Activated naive CD4-positive, alpha-beta T cell (primary cell): ENCODE measurements at places on chromosomes 5 and 9.

- no peak for DNase-seq
Measured at GRCh38 chr5:622946-623522, 10.9 kb downstream of the CEP72 start.

GRCh38 chr5:136076881-136077445, 48.2 kb downstream of the TGFBI start:
- no peak for DNase-seq

DNA sequence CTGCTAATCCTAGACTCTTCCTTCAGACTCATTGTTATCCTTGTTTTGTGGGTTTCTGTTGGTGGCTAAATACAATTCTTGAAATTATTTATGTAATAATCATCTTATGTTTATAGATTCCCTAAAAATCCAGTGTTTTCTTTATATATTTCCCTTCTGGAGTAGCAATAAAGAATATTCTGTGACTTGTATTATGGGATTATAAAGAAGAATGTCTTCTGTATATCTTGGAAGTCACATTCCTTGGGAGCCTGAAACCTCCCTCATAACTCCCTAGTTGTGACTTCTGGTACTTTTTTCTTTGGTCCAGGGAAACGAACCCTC, 356.1 kb downstream of the TMEM167A start:
- DNase-seq = no peak

- DNase-seq = no peak
Measured at GRCh38 chr5:80975065-80975464, 14.9 kb downstream of the RASGRF2 start.

DNA sequence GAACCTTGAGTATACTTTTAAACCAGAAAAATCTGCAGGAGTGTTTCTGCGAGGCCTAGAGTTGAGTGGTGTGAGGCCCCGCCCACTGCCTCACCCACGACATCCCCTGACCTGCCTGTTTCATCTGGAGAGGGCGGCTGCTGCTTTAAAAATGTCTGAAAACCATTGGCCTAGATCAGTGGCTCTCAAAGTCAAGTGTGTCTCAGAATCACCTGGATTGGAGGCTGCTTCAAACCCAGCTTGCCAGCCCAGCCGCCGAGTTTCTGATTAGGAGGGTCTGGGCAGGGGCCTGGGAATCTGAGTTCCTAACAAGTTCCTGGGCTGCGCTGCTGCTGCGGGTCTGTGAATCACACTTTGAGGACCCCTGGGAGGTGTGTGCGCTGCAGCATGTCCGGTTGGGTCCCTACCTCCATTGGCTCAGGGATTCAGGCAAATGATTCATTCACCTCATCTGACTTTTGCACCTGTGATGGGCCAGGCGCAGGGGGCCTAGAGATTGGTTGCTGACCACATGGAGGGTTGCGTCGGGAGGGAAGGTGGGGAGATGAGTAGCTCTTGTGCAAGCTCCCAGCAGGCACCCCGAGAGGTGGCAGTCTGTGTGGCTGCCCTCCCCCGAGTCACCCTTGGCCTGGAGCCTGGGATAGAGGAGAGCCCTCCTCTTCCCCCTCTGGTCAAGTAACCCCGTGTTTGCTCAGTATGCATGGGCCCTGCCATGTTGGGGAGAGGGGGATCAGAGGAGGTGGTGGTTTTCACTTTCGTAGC, 27.6 kb upstream of the HMCN2 start:
- DNase-seq = no peak

GRCh38 chr9:128929560-128929959, 8.8 kb downstream of the PHYHD1 start:
- no peak for DNase-seq

DNA sequence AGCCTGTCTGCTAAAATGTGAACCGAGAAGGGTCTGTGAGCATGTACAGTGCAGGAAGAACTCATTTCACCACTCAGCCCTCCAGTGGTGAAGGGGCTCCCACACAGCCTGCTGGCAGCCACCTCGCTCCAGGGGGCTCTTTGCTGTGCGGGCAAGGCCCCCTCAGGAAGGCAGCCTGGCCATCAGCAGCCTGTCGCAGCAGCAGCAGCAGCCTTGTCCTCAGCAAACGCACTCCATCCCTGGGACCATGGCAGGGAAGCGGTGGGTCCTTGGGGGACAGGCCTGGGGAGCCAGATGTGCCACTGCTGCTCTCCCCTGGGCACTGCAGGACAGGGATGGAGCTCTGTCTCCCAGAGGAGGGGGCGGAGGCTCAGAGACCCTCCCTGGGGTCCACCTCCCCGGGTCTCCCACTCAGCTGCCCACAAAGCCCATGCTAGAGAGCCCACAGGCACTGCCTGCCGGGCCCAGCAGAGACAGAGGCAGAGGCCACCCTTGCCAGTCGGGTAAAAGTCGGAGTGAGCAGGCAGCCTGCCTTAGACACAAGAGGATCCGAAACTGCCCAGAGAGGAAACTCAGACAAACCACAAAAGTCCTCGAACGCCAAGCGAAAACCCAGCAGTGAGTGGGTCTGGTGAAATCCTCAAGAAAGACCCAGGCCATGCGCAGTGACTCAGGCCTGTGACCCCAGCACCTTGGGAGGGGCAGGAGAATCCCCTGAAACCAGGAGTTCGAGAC, 8.0 kb downstream of the BRD3 start:
- no peak for DNase-seq

- DNase-seq = no peak
Measured at GRCh38 chr5:58773744-58774441, 191.0 kb downstream of the RAB3C start.

DNA sequence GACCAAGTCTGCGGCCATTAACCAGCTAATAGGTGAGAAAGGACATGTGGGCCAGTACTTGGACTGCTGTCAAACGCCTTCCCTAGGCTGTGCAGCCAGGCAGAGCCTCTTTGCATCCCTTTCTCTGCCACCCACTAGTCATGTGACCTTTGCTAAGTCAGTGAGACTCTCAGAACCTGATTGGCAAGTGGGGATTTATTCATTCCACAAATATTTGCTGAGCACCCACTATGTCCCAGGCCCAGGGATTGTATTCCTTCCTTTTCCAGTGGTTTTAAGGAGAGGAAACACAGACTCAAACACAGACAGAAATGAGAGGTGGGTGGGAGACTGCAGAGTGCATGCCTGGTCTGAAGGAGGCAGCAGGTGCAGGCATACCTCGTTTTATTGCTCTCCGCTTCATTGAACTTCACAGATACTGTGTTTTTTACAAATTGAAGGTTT, 71.6 kb upstream of the GALNT10 start:
- DNase-seq = no peak

DNA sequence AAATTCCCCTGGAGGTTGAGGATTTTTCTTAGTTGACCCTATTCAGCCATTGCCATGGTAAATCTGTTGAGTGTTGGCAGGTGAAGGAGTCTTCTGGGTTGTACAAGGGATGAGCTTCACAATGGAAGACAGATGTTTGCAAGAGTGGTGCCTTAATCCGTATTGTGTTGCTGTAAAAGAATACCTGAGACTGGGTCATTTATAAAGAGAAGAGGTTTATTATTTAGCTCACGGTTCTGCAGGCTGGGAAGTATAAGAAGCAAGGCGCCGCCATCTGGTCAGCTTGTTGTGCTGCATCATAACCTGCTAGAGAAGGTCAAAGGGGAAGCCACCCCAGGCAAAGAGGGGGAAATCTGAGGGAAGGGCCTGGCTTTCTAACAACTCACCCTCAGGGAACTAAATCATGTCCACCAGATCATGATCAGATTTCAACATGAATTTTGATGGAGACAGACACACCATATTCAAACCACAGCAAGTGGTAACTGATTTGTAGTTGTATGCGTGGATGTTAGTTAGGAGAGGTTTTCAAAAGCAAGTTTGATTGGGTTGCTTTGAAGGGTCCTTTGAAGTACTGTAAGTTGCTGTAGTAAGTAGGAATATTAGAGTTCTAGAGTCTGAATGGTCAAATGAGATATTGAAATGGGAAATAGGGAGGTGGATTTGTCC, 2.5 kb downstream of the TNPO1 start:
- DNase-seq = peak; percentile 6

GRCh38 chr5:157959370-157959769, 100.4 kb upstream of the CLINT1 start:
- DNase-seq = no peak

GRCh38 chr9:81871695-81872094, 56.5 kb upstream of the SPATA31D4 start:
- no peak for DNase-seq

GRCh38 chr5:66322786-66323528, 178.9 kb downstream of the SREK1 start:
- no peak for DNase-seq

DNA sequence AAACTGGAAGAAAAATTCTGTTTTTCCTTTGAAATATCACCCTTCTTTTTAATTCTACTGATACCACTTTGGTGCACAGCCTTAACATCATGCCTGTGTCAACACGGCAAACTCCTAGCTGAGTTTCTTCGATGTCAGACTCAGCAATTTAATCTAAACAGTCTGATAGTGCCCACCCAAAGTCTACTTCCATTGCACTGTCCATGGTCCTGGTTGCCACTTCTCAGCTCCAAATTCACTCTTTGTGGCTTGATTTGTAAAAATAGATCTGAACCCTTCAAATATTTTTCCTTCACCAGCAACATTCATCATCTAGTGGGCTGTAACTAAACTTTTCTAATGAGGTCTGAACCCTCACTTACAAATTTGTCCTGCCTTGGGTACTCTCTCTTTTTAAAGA, 107.8 kb downstream of the NUDT12 start:
- no peak for DNase-seq

GRCh38 chr9:123334639-123335038, 21.4 kb upstream of the CRB2 start:
- no peak for DNase-seq

DNA sequence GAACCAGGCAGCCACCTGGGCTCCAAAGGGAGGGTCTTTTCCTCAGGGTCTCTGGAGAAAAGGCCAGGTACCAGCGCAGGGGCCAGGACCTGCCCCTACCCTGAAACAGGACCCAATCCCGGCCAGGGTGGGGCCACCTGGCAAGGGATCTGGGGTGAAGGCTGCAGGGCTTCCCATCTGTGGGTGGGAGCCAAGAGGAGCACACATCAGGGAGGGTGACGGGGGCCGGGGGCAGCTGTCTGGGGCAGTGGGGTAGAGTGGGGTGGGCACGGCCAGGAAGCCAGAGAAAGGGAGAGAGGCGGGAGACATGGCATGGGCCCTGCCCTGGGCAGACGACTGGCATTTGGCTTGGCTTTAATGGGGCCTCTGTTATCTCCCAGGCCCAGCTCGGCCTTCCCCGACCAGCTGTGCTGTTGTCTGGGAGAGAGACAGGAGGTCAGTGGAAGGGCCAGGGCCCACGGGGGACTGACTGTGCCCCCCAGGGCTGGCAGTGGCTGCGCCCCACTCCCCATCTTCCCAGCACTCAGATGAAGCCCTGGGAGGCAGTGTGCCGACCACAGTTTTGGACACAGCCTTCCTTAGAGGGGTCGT, 57.2 kb upstream of the RNF130 start:
- no peak for DNase-seq

GRCh38 chr5:169411786-169412430, 111.0 kb upstream of the SLIT3 start:
- no peak for DNase-seq

- DNase-seq = no peak
Measured at GRCh38 chr5:66169534-66169933, 25.4 kb downstream of the SREK1 start.

- DNase-seq = no peak
Measured at GRCh38 chr5:17346811-17347210, 129.4 kb downstream of the BASP1 start.

DNA sequence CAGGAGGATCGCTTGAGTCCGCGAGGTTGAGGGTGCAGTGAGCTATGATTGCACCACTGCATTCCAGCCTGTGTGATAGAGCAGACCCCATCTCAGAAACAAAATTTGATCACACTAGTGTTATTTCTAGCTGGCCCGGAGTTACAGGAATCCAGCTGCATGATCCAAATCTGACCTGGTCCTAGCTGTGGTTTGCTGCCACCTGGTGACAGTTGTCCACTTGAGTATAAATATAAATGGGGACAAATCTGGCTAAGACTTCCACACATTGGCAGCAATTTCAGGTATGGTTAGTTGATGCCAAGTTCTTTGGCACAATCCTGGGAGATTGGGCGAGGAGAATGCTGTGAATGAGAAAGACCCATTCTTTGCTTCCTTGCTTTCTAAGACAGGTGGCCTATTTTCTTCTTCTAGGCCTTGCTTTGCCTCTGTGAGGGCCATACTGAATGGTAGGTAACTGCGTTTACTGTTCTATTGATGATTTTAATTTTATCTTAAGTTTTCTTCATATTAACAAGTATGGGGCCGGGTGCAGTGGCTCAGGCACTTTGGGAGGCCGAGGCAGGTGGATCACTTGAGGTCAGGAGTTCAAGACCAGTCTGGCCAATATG, 35.4 kb downstream of the UBE2R2 start:
- DNase-seq = peak; percentile 42

DNA sequence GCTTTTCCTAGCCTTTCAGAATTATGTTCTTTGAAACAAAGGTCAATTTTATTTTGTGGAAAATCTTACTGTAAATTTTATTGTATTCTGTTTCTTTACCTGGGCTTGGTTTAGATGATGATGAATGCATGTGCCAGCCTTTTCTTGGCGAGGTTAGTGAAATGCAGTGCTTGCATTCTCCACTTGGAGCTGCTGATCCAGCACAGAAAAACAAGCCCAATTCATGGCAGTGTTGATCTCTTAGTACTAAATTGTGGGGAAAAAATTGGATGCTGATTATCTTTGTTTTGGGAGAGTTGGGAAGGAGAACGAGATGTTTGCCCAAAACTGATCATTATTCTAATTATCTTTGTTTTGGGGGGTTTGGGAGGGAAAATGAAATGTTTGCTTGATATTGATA, 3.7 kb downstream of the HABP4 start:
- no peak for DNase-seq

GRCh38 chr9:18240213-18240612, 233.7 kb upstream of the ADAMTSL1 start:
- no peak for DNase-seq

GRCh38 chr5:59218424-59219045, 635.7 kb downstream of the RAB3C start:
- DNase-seq = no peak

GRCh38 chr5:169551146-169551545, 32.4 kb upstream of the SPDL1 start:
- DNase-seq = no peak

- DNase-seq = no peak
Measured at GRCh38 chr9:26579056-26579455, 313.5 kb downstream of the CAAP1 start.

- DNase-seq = no peak
Measured at GRCh38 chr5:77936365-77936693, 160.2 kb upstream of the TBCA start.

- no peak for DNase-seq
Measured at GRCh38 chr5:172319708-172320441, 36.3 kb upstream of the UBTD2 start.

- DNase-seq = no peak
Measured at GRCh38 chr9:127187231-127187956, 65.0 kb upstream of the ANGPTL2 start.

DNA sequence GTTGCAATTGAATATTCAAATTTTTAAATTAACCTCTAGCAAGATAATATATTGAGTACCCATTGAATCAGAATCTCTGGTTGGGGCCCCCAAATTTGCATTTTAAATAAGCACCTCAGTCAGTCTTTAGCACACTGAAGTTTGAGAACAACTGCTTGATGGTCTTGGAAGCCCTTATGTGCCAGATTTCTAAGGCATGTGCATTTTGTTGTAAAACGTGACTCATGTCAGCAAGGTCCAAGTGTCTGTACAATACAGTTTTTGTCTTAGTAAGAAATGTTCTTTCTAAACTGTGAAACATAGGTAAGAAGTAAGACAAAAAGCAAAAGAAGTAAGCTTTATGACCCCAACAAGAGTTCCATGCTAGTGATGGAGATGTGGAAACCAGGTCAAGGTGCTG, 59.1 kb upstream of the PHF2 start:
- no peak for DNase-seq

- no peak for DNase-seq
Measured at GRCh38 chr5:39755986-39756385, 331.2 kb upstream of the DAB2 start.
